ENCODE measurements at places on chromosomes 2 and 18. TPM values are rescaled to one million over a fixed set of nuclear protein-coding genes. Genes with fewer than 3 reads are reported as not detected.

CD28 gene
- total RNA-seq: 2.0 TPM

ARHGAP25 gene
- total RNA-seq: 2.2 TPM

PJVK gene
- total RNA-seq: 4.7 TPM

NEU4 gene
- 2.0 TPM for total RNA-seq

CYP1B1 gene
- total RNA-seq: 34.1 TPM
